A549 treated with AZD2906 at 1 μM for 4 hours (cell line): ENCODE measurements at places on chromosomes 11 and 22. TPM values are rescaled to one million over a fixed set of nuclear protein-coding genes. Genes with fewer than 3 reads are reported as not detected.

The GAL3ST1 gene
- total RNA-seq = 7.8 to 12.2 TPM (median 10.9 TPM) in 5 replicates

The CDC42EP1 gene
- 22.8 to 32.8 TPM (median 31.6 TPM) in 5 replicates for total RNA-seq

The CEP126 gene
- 1.7 to 2.7 TPM (median 2.1 TPM) in 5 replicates for total RNA-seq

The EFCAB6 gene
- 0.28 to 0.70 TPM (median 0.42 TPM) in 5 replicates for total RNA-seq

The BACE1-AS gene
- 1.8 to 2.5 TPM (median 2.0 TPM) in 5 replicates for total RNA-seq

The NLRP10 gene
- total RNA-seq = not detected in 5 replicates

The CRKL gene
- total RNA-seq = 20.7 to 27.5 TPM (median 21.5 TPM) in 5 replicates

The OR56A1 gene
- not detected in 5 replicates for total RNA-seq

The PRRG4 gene
- total RNA-seq = 1.8 to 2.3 TPM (median 2.0 TPM) in 5 replicates

The SLC36A4 gene
- 10.7 to 17.5 TPM (median 16.8 TPM) in 5 replicates for total RNA-seq

The MMP12 gene
- 0.05 to 0.08 TPM (median 0.06 TPM) in 4 of 5 replicates, not detected in the other for total RNA-seq

The OR5B21 gene
- total RNA-seq = not detected in 5 replicates

The CASP1 gene
- total RNA-seq = 0.15 to 0.17 TPM (median 0.17 TPM) in 3 of 5 replicates, not detected in the others

The ART5 gene
- 0.18 to 0.60 TPM (median 0.27 TPM) in 5 replicates for total RNA-seq

The CCDC87 gene
- 0.34 to 0.58 TPM (median 0.49 TPM) in 5 replicates for total RNA-seq

The H19 gene
- 11.0 to 21.2 TPM (median 17.5 TPM) in 5 replicates for total RNA-seq

The TMPRSS5 gene
- total RNA-seq = 0.09 to 0.13 TPM (median 0.12 TPM) in 4 of 5 replicates, not detected in the other

The SAA4 gene
- total RNA-seq = not detected in 5 replicates

The MOV10L1 gene
- total RNA-seq = not detected in 5 replicates

The SLC22A9 gene
- not detected in 5 replicates for total RNA-seq

The IMMP1L gene
- total RNA-seq = 31.9 to 75.7 TPM (median 46.7 TPM) in 5 replicates

The OLFML1 gene
- total RNA-seq = 0.07 TPM in 1 of 5 replicates, not detected in the others

The MMP8 gene
- total RNA-seq = not detected in 5 replicates

The SERPING1 gene
- 0.74 to 1.3 TPM (median 0.90 TPM) in 5 replicates for total RNA-seq

The PTPRJ gene
- 37.8 to 64.4 TPM (median 52.7 TPM) in 5 replicates for total RNA-seq

The TBX1 gene
- total RNA-seq = 2.6 to 4.9 TPM (median 4.4 TPM) in 5 replicates

The OR4S2 gene
- not detected in 5 replicates for total RNA-seq

The MRPL21 gene
- 119 to 139 TPM (median 132 TPM) in 5 replicates for total RNA-seq

The PIH1D2 gene
- 0.61 to 1.3 TPM (median 0.86 TPM) in 5 replicates for total RNA-seq

The ZNF214 gene
- 0.72 to 1.2 TPM (median 0.93 TPM) in 5 replicates for total RNA-seq

The PGGHG gene
- 6.1 to 13.2 TPM (median 9.8 TPM) in 5 replicates for total RNA-seq

The OR4A16 gene
- not detected in 5 replicates for total RNA-seq

The ADAMTS15 gene
- 5.1 to 7.9 TPM (median 7.1 TPM) in 5 replicates for total RNA-seq

The KCNE3 gene
- total RNA-seq = 0.05 TPM in 1 of 5 replicates, not detected in the others

The SCN2B gene
- total RNA-seq = not detected in 5 replicates

The ABCC8 gene
- 10.1 to 15.6 TPM (median 11.7 TPM) in 5 replicates for total RNA-seq
